ENCODE measurements at places on chromosomes 5 and 9.

GRCh38 chr9:138007566-138007917 is 130.0 kb downstream of the CACNA1B start:
- H3K27ac ChIP-seq = no peak overlapping the region
- H3K36me3 ChIP-seq = no peaks in the 10 kb centered on the region
- no peak for DNase-seq
- peaks cover 5% of the 10 kb centered on the region for H3K27me3 ChIP-seq
- H3K4me1 ChIP-seq = no peaks in the 10 kb centered on the region

- peaks cover 12% of the 10 kb centered on the region for H3K4me1 ChIP-seq
- H3K4me3 ChIP-seq = no peak overlapping the region
- no peak for DNase-seq
- no peak overlapping the region for H3K27ac ChIP-seq
Observed at GRCh38 chr9:131436865-131437271, 43.0 kb downstream of the PRRC2B start.

- peaks cover 4% of the 10 kb centered on the region for H3K27me3 ChIP-seq
- H3K4me3 ChIP-seq = peak overlapping the region; percentile 91
- peaks cover 19% of the 10 kb centered on the region for H3K4me1 ChIP-seq
- H3K27ac ChIP-seq = peak overlapping the region; percentile 96
- DNase-seq = no peak
- no peaks in the 10 kb centered on the region for H3K36me3 ChIP-seq
Observed at GRCh38 chr5:78295035-78295961, 800 bp upstream of the AP3B1 start.

- no peaks in the 10 kb centered on the region for H3K4me1 ChIP-seq
- no peak overlapping the region for H3K4me3 ChIP-seq
- no peaks in the 10 kb centered on the region for H3K27me3 ChIP-seq
Observed at GRCh38 chr9:71632776-71633175, 135.5 kb downstream of the CEMIP2 start.

DNA sequence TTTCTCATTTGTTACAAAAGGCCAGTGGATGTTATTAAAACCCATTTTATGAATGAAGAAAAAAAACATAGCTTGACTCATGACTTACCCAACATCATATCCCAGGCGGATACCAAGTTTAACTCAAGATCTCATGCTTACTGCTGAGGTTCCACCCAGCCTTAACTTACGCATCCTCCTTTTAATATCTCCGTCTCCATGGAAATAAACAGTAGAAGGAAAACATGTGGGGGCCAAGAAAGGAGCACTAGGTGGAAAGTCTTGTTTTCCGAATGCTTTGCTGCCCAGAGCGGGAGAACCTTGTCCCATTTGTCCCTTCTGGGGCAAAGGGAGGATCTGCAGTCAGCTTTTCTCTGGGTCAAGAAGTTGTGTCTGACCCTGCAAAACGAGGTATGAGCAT is 44.1 kb downstream of the ANGPTL2 start:
- H3K27me3 ChIP-seq = no peaks in the 10 kb centered on the region
- no peaks in the 10 kb centered on the region for H3K36me3 ChIP-seq
- H3K4me3 ChIP-seq = no peak overlapping the region

DNA sequence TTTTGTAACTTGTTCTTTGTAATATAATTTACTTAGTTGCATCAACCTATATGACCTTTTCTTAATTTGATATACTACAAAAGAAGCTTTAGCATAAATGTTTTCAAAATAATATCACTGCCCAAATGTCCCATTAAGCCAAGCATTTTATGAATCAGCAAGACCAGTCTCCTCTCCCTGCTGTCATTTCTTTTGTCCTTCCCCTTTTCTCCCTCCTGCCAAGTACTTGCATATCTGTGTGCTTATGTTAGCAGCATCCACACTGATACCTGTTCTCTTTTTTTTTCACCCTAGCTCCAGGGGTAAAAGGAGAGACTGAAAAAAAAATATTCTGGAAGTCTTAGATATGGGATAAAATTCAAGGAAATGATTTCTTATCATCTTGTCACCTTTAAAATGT is 69.7 kb downstream of the ZSWIM6 start:
- no peak for DNase-seq
- peaks cover 50% of the 10 kb centered on the region for H3K4me1 ChIP-seq
- no peaks in the 10 kb centered on the region for H3K27me3 ChIP-seq
- peaks cover 6% of the 10 kb centered on the region for H3K36me3 ChIP-seq

DNA sequence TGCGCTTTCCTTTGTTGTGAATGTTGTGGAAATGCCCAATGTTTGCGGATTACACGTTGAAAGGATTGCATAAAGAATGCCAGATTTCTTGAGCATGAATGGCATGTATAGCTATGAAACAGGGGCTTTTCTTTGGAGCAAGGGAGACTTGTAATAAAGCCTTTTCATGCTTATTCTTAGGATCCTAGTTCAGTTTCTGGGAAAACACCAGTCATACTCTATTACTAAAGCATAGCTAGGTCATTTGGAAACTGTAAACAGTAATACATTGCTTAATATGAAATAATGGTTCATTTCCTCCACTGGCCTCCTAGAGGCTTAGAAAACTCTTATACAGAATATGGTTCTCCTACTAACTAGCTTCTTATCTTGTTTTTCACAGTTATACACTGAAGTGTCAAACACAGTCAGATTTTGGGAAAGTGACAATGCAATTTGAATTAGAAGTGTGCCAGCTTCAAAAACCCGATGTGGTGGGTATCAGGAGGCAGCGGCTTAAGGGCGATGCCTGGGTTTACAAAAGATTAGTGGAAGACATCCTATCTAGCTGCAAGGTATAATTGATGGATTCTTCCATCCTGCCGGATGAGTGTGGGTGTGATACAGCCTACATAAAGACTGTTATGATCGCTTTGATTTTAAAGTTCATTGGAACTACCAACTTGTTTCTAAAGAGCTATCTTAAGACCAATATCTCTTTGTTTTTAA is 104.2 kb downstream of the MELK start:
- no peak for DNase-seq
- H3K4me1 ChIP-seq = no peaks in the 10 kb centered on the region
- H3K4me3 ChIP-seq = no peak overlapping the region
- H3K27ac ChIP-seq = no peak overlapping the region
- peaks cover 34% of the 10 kb centered on the region for H3K36me3 ChIP-seq
- no peaks in the 10 kb centered on the region for H3K27me3 ChIP-seq

GRCh38 chr5:131794586-131794985 is 2.2 kb downstream of the FNIP1 start:
- H3K36me3 ChIP-seq = peaks cover 8% of the 10 kb centered on the region
- peaks cover 29% of the 10 kb centered on the region for H3K4me1 ChIP-seq
- no peaks in the 10 kb centered on the region for H3K27me3 ChIP-seq
- DNase-seq = no peak
- H3K4me3 ChIP-seq = peak overlapping the region; percentile 80
- H3K27ac ChIP-seq = peak overlapping the region; percentile 70

DNA sequence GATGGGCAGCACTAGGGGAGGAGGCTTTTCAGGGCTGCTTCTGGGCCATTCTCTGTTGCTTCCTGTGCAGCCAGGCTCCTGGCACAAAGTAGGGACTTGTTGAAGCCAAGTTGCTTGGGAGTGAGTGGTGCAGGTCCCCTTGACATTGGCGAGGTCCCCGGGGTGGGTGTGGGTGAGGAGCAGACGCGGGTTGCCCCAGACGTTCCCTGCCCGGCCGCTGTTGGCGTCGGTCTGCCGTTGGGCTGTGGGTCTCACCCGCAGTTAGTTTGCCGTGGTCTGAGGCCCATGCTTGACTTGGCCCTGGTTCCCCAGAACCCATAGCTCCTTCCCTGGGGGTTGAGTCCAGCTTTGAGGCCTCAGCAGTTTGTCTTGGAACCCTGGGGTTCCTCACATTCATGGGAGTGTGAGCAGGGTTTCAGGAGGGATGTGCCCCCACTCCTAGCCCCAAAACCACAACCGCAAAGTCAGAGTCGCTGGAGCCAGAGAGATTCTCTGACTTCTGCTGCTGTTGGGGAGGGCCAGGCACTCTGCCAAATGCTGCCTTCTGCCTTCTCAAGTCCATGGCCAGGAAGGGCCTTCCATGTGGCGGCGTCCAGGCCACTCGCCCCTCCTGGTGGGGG is 77.5 kb downstream of the RXRA start:
- H3K27ac ChIP-seq = peak overlapping the region; percentile 73
- no peaks in the 10 kb centered on the region for H3K27me3 ChIP-seq
- no peak overlapping the region for H3K4me3 ChIP-seq
- DNase-seq = no peak

DNA sequence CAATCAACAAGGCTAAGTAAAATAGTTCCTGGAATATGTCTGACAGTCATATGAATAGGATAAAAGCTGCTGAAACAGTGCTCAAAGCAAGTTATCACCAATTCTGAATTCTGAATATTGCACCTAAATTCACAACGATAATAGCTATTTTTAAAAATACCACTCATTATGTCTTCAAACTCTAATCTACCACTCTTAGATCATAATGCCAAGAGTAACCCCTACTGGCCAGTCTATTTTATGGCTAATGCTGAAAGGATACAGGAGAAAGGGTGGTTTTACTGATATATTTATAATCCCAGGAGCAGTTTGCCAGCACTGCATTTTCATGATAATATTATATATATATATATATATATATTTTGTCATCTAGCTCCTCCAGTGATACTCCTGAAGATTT is 232.8 kb downstream of the PDE4D start:
- H3K27ac ChIP-seq = no peak overlapping the region
- no peak overlapping the region for H3K4me3 ChIP-seq
- DNase-seq = no peak
- H3K4me1 ChIP-seq = peaks cover 39% of the 10 kb centered on the region
- peaks cover 3% of the 10 kb centered on the region for H3K36me3 ChIP-seq

- H3K4me1 ChIP-seq = peaks cover 40% of the 10 kb centered on the region
- peak overlapping the region; percentile 95 for H3K4me3 ChIP-seq
- H3K27ac ChIP-seq = peak overlapping the region; percentile 91
- H3K27me3 ChIP-seq = peaks cover 19% of the 10 kb centered on the region
- peaks cover 38% of the 10 kb centered on the region for H3K36me3 ChIP-seq
Observed at GRCh38 chr9:106864373-106865143, 1.6 kb downstream of the ZNF462 start.

DNA sequence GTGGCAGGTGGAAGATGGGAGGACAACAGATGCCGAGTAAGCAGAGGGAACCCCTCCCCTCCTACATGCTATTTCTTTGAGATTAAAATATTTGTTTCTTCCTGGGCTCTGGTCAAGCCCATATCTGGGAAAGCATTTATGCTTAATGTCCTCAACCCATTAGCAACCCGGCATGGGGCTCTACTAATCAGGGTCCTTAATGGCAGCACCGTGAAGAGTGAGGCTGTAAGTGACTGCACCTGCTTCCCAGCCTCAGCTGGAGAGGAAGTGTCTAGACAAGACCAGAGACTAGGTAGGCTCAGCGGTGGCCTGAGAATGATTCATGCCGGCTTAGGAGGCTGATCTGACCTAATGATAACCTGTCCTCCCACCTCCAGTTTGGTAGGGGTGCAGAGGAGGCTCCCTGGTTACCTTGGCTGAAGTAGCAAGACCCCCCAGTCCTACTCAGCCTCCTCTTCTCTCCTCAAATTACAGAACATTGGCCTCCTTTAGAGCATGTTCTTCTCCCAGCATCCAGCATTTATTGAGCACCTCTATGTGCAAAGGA is 61.3 kb upstream of the HSPA9 start:
- H3K27me3 ChIP-seq = no peaks in the 10 kb centered on the region
- H3K4me3 ChIP-seq = no peak overlapping the region
- H3K27ac ChIP-seq = no peak overlapping the region
- peaks cover 42% of the 10 kb centered on the region for H3K4me1 ChIP-seq
- no peak for DNase-seq
- H3K36me3 ChIP-seq = no peaks in the 10 kb centered on the region

DNA sequence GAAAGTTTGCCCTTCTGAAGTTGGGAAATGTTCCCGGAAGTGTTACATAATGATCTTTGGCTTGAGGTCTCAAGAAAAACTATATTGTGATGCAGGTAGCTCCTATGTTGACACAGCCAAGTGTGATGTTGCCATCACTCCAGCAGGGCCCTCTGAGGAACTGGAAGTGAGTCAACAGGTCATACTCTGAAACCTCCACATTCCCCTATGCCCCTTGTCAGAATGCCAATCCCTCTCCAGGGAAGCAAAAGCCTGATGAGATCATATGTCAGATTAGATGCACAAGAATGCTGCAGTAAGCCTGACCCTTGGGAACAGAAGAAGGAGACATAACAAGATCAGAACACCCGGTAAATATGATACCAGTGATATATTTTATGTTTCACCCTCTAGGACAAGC is 66.8 kb upstream of the ITGA2 start:
- no peak overlapping the region for H3K4me3 ChIP-seq
- DNase-seq = no peak
- no peaks in the 10 kb centered on the region for H3K36me3 ChIP-seq
- peaks cover 7% of the 10 kb centered on the region for H3K4me1 ChIP-seq

- H3K27me3 ChIP-seq = peaks cover 4% of the 10 kb centered on the region
- peaks cover 6% of the 10 kb centered on the region for H3K4me1 ChIP-seq
- H3K4me3 ChIP-seq = no peak overlapping the region
- no peak for DNase-seq
- H3K27ac ChIP-seq = no peak overlapping the region
Observed at GRCh38 chr5:82397741-82398320, 119.7 kb upstream of the RPS23 start.

GRCh38 chr9:132768932-132769905 is 99.0 kb downstream of the GTF3C4 start:
- H3K27me3 ChIP-seq = no peaks in the 10 kb centered on the region
- H3K4me3 ChIP-seq = peak overlapping the region; percentile 91
- H3K36me3 ChIP-seq = peaks cover 9% of the 10 kb centered on the region
- DNase-seq = peak; percentile 62

DNA sequence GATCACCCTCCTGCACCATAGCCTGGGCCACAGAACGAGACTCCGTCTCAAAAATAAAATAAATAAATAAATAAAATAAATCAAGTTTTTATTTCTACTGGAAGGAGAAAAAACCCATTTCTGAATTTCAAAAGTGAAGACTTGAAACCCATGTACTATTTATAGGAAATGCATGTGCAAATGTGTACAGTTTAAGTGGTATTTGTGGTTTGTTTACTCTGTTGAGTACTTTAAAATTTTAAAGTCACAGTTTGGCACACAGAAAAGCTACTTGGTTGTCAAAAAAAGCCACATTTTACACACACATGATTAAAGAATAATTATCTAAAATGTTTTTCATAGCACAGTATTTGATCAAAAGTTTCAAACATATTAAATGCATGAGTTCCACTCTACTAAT is 43.6 kb downstream of the NR3C1 start:
- DNase-seq = no peak
- peaks cover 20% of the 10 kb centered on the region for H3K36me3 ChIP-seq
- no peaks in the 10 kb centered on the region for H3K27me3 ChIP-seq
- H3K27ac ChIP-seq = no peak overlapping the region
- H3K4me3 ChIP-seq = no peak overlapping the region
- peaks cover 31% of the 10 kb centered on the region for H3K4me1 ChIP-seq

DNA sequence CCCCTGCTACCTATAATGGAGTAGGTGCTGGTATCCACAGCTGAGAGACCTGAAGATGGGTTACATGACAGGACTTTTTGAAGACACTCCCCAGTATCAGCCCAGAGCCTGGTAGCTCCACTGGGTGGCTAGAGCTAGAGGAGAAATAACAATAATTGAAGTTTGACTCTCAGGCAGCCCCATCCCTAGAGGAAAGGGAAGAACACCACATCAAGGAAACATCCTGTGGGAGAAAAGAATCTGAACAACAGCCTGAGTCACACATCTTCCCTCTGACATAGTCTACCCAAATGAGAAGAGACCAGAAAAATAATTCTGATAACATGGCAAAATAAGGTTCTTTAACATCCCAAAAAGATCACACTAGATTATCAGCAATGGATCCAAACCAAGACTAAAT is 432.1 kb downstream of the CDH18 start:
- H3K4me3 ChIP-seq = no peak overlapping the region
- H3K4me1 ChIP-seq = no peaks in the 10 kb centered on the region
- no peaks in the 10 kb centered on the region for H3K27me3 ChIP-seq
- no peak overlapping the region for H3K27ac ChIP-seq
- DNase-seq = no peak
- no peaks in the 10 kb centered on the region for H3K36me3 ChIP-seq

Data from type B pancreatic cell (in vitro differentiated cells).